Urinary bladder (tissue), 4 donors: ENCODE measurements at places on chromosomes 4 and X.

- DNase-seq = no peak
Measured at GRCh38 chr4:8188085-8188484, 11.0 kb upstream of the SH3TC1 start.

DNA sequence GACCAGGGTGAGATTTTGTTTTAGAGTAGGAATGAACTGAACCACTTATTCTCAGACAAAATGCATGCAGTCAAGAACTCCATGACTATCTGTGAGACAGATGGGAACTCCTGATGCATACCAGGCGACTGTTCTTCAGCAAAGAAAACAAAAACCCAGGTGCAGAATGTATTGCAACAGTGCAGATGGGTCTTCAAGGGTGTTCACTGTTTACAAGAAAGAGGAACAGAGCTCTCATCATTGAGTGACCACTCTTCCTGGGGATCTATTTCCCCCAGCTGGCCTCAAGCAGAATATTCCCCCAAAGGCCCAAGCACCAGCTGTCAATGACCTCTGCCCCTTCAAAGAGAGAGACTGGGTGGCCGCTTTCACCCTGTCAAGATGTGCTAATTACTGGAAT is 39.7 kb upstream of the BMP3 start:
- no peak for DNase-seq

DNA sequence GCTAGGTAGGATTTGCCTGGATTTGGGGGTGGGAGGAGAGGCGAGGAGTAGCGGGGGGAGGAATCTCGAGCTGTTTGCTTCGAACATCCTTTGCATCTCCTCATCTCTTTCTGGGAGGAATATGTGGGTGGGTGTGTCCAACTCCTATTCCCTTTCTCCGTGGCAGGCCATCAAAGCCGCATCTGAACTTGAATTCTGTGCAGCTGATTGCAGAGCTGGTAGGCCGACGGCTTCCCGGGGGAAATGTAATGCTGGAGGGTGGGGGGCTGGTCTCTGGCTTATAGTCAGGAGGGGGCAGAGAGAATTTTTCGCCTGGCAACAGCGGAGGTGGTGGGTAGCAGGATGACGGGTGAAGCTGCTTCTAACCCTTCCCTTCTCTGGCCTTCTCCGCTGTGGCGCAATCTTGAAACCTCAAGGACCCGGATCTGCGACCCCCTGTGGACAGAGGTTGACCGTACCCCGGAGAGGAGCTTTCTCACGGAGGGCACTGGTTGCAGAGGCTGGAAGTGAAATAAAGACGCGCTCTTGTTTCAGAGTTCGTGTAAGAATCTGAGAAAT is 628 bp downstream of the ZCCHC12 start:
- DNase-seq = no peak

GRCh38 chrX:72057331-72057730 is 74.4 kb downstream of the RTL5 start:
- DNase-seq = no peak

- no peak for DNase-seq
Measured at GRCh38 chrX:69614886-69615285, 1.0 kb upstream of the EDA start.

DNA sequence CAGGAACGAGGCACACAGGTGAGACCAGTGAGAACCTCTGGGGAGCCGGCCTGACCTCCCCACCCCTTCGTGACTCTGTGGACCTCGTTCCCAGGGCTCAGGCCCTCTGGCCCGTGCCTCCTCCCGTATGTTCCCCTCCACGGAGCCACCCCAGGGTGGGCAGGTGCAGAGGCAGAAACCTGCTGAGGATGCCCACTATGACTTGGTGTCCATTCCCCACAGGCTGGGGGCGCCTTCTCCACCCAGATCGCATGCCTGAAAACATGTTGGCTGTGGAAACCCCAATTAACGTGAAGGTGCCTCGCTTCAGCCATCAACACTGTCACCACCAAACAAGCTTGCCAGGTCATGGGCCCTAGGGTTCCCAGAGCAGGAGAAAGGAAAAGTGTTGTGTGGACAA is 27.0 kb downstream of the BLOC1S4 start:
- DNase-seq = no peak

DNA sequence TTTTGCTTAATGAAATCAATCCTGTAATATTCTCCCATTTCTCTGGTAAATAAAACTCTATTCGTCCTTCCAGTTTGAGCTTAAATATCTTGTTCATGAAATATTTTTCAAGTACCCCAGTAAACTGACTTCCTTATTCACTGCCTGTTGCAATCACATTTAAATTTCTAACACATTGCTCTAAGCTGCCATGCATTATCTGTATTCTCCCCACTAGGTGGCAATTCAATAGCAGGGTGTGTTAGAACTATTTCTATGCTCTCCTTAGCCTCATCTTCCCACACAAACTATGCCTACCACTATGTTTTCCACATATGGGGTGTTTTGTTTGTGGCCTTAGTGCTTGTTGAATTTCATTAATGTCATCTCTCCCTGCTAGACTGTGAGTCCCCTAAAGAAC is 377.1 kb upstream of the HS3ST1 start:
- no peak for DNase-seq

DNA sequence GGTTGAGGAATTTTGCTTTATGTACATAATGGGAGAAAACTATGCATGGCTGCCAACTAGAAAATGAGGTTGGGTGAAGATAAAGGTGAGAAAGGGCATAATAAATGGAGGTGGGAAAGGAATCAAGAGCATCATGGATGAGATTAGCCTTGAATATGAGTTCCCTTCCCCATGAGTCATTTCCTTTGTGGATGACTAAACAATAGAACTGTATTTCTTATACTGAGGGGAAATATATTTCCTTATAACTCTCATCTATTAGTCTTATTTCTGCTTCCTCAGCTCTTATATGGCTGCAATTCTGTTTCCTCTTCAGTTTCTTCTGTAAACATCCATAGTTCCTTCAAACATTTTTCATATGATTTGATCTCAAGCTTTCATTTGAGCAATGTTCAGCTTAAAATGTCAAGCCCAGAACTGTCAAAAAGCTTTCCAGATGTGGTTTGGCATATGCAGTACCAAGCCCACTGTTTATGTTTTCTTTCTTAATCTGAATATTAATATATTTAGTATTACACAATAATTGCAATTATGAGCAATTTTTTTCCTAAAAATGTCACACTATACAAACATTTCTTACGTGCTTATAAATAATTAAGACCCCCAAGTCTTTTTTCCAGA is 100.7 kb upstream of the GRPR start:
- DNase-seq = no peak

DNA sequence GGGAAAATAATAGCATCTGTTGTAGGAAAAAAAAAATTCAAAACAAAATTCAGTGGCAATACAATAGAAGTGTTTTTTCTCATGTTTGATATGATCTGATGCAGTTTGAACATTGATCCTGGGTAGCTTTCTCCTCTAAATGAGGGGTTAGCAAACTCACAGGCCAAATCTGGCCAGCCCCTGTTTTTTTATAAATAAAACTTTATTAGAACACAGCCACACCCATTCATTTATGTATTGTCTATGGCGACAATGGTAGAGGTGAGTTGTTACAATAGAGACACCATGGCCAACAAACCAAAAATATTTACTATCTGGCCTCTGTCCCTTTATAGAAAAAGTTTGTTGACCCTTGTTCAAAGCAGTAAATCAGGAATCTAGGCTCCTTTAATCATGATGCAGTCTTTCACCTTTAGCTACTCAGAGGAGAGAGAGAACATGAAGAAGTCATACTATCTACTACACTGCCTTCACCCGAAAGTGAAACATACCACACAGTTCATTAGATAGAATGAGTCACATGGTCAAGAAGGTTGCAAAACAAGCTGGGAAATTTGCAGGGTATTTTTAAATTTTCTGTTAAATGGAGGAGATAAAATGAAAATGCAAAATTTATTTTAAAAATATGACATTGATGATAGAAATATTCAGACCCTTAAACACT is 186.6 kb upstream of the MAOA start:
- DNase-seq = no peak

GRCh38 chr4:54781756-54782155 is 124.0 kb downstream of the KIT start:
- peak; percentile 43 for DNase-seq

DNA sequence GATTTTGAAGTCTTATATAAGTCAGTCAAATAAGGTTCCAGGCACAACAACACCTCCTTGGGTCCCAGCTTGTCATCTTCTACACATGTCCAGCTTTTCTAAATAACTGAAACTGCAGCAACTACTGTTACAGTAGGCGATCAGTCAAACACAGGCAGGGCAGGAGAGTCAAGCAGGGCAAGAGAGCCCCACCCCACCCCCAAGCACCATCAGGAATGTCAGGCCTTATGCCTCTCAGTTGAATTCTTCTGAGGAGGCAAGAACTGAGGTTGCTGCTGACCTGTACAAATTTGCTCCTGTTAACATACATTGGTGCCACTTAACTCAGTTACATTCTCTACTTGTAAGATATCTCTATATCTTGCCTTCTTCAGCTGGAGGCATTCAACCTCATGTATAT is 608.8 kb upstream of the PCDH10 start:
- DNase-seq = no peak

DNA sequence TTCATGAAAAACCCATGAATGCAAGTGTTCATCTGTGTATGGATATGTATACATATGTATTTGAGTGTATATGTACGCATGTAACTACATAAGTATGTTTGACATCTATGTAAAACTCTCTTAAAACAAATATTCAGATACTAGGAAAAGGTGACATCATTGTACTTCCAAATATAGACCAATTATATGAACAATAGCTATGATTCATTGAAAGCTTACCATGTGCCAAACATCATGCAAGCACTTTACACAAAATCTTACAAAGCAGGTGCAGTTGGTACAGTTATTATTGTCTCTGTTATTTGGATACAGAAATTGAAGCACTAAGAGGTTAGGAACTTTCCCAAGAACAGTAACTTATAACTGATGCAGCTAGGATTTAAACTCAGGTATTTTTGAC is 21.4 kb downstream of the MAGEB17 start:
- no peak for DNase-seq

- DNase-seq = no peak
Measured at GRCh38 chr4:930827-931193, 1.3 kb downstream of the GAK start.

DNA sequence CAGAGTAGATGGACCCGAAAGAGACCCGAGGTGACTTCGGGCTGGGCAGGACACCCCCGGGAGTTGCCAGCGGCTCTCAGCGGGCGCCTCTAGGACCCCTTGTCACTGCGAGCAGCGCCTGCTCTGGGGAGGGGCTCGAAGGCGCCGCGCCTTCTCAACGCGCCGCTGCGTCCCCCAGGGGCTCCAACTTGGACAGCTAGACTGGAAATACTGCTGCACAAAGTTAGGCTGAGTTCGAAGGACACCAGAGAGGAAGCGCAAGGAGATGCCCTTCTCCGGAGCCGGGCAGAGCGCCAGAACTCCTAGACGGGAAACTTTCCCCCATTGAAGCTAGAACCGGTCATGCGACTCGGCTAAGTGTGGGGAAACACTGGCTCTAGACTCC is 493 bp upstream of the KCNIP4 start:
- no peak for DNase-seq

DNA sequence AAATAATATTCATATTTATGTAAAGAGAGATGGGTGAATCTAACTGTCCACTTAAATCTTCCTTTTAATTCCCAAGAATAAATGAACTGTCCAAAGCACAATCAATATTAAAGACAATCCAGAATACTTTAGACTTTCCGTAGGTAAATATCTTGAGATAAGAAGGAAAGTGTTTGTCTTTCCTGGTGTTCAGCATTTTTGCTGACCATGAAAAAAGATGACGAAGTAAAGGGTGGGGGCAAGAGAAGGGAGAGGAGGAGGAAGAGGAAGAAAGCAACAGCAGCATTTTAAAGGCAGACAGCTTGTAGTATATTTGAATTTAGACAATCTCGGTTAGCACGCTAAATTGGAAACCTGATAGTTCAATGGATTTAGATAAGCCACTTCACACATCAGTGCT is 498.2 kb downstream of the KCNIP4 start:
- DNase-seq = no peak

GRCh38 chr4:112311516-112311915 is 14.3 kb downstream of the ALPK1 start:
- DNase-seq = no peak
